ENCODE measurements at places on chromosomes 3 and 15.

DNA sequence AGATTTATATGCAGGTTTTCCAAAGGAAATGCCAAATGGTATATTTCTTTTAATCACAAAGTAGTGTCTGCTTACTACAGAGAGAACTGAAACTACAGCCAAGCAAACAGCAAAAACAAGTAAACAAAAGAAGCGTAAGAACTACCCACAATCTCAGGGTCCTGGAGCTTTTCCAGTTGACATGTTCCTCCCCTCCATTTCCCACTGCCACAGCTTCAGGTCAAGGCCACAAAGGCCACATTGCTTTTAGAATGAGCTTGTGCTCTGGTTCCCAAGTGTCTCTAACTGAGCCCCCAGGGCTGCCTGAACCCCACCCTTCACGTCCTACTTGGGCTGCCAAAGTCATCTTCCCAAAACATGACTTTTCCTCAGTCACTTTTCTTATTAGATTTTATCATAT is 24.1 kb downstream of the CTDSPL start:
- no peak for DNase-seq

DNA sequence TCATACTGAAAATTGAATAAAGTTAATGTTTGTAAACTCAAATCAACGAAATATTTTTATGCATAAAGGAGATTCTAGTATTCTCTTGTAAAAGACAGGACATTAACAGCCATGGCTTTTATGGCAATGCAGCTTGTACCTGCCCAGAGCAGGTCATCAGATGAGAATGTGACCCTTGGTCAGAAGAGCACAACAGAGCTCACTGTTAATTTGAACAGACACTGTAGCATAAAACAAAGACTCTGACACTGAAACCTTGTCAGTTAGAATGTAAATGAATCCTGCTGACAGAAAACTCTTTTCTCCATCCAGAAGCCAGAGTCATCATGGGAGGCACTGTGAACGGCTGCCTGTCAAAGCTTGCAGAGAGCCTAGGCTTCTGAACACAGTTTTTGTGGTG is 410.6 kb downstream of the RAP2B start:
- no peak for DNase-seq

- DNase-seq = no peak
These were observed 137.2 kb upstream of the EPHA6 start for GRCh38 chr3:96677156-96677555.

GRCh38 chr3:113227146-113227545 is 15.8 kb downstream of the BOC start:
- DNase-seq = no peak

DNA sequence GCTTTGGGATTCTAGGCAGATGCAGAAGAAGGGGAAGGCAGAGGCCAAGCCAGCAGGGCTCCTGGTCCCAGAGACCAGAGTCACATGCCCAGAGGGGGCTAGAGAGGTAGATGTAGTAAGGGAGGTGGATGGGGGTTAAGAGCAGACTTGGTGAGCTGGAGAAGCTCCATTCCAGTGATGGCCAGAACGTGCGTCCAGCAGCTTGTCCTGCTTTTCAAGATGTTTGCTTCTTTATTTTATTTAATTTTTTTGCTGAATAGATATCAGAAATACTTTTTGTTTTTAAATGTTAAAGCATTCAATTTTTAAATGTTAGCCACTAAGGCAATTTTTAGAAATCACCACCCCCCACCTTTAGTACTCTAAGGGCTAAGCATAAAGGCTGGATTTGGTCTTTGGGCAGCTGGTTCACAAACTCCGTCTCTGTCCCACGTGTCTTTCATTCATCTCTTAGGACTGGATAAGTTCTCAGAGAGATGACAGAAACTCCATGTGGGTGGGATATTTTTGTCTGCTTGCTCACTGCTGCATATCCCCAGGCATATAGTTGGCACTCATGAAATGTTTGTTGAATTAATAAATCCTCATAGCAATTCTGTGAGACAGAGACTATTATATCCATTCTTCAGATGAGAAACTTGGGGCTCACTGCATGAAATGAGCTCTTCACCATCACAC is 6.7 kb downstream of the COLQ start:
- DNase-seq = no peak

DNA sequence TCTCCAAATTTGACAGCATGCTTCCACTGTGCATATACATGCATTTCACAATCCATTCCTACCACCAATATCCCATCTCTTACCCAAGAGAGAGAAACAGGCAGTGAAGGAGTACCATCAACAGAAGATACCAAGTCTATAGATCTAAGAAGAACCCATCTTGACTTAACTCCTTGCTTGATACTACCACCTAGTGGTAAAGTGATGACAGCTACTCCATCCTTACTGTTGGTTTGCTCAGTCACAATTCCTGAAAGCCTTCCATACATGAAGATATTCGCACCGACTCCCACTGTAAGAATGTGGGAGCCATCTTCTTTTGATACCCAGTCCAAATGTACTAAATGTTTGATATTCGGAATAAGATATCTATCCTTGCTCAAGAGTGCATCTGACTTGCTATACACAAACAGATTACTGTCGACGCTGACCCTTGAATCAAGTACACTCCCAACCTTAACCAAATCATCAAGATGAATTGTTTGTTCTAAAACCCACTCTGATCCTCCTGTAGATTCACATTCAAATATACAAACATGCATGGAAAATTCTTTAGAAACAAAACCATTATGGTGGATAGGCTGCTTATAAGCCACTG is 123.1 kb downstream of the DMXL2 start:
- DNase-seq = no peak

All from effector CD8-positive, alpha-beta T cell (primary cell).